Hepatic stellate cell (primary cell): ENCODE measurements at places on chromosomes 1 and 21.

DNA sequence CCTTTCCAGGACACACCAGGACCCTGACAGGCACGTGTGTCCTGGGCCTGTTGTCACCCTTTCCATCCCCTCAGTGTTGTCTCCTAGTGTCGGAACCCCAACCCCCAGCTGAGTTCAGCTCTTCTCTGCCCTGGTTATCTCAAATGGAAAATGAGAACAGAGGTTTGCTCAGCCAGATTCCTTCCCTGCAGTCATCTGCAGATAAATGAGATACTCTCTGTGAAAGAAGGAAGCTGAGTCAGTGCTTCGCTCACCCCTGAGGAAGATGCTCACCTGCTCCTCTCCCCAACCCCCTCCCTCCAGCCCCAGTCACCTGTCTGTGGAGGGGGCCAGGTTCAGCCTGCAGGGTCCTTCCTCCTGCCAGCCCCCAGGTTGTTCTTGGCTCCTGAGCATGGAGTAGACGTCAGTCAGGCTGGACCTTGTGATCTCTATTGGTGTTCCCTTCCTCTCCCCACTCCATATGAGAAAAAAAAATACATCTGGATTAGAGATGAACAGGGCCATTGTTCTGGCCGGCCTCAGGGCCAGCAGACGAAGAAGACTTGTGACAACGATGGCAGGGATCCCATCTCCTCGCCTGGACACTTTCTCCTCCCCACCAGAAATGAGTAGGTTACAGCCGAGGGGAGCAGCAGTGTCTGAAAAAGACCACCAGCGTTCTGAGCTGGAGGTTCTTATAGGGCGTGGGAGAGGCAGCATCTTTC is 20.9 kb downstream of the PHGDH start:
- no peak for DNase-seq

GRCh38 chr1:91707114-91707889 is 178.6 kb downstream of the TGFBR3 start:
- DNase-seq = no peak

GRCh38 chr1:164562947-164563520 is 4.0 kb downstream of the PBX1 start:
- no peak for DNase-seq

- no peak for DNase-seq
These were observed 288.7 kb downstream of the LMX1A start for GRCh38 chr1:165067829-165068228.

GRCh38 chr1:160621633-160622413 is 25.0 kb downstream of the SLAMF1 start:
- no peak for DNase-seq

DNA sequence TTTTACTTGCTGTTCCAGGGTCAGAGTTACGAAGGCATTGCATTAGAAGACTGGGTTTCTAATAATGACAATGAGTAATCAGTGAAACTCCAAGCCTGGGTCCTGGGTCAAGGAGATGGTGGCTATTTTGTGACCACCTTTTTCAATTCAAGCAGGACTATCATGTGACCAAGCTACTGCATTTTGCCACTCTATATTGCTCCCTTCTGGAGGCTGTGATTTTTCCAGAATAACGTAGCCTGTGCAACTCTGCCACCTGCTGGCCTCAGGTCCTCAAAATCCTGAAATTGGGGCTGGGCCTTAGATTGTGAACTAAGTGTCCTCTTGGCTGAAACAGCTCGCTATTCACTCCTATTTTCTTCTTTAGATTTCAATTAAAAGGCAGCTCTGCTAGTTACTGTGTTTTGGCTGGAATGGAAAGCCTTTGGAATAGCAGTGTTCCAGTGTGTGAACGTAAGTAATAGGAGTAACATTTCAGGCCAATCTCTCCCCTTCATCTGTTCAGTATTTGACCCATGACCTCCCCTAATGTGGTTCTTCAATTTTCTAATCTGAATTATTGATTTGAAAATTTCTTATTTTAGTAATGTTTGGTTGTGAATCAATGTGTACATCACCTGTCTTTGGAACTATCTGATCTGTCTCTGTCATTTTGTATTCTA is 52.9 kb upstream of the CD46 start:
- no peak for DNase-seq

DNA sequence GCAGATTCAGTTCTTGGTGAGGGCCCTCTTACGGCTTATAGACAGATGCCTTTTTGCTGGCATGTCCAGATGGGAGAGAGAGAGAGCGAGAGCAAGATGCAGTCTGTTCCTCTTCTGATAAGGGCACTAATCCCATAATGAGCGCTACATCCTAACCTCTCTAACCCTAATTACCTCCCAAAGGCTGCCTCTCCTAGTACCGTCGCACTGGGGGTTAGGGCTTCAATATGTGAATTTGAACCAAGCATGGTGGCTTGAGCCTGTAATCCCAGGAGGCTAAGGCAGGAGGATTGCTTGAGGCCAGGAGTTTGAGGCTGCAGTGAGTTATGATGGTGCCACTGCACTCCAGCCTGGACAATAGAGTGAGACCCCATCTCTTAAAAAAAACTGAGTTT is 10.5 kb upstream of the SDE2 start:
- no peak for DNase-seq

DNA sequence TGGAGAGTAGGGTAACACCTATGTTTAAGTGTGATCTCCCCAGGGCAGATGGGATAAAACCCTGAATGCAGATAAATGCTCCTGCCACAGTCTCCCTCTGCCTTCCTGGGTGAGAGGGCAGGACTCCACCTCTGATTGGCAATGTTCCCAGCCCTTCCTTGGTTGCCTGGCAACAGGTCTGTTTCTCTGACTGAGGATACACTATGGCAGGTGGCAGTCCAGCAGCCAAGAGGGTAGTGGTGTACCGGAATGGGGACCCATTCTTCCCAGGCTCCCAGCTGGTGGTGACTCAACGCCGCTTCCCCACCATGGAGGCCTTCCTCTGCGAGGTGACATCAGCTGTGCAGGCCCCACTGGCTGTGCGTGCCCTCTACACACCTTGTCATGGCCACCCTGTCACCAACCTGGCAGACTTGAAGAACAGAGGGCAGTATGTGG is at the start of gene DCDC2B:
Gene DCDC2B, plus strand, starts transcription at position 199 of the 438 bp plus-strand sequence. Its CDS starts 5 bp downstream, at position 204.
- no peak for DNase-seq

DNA sequence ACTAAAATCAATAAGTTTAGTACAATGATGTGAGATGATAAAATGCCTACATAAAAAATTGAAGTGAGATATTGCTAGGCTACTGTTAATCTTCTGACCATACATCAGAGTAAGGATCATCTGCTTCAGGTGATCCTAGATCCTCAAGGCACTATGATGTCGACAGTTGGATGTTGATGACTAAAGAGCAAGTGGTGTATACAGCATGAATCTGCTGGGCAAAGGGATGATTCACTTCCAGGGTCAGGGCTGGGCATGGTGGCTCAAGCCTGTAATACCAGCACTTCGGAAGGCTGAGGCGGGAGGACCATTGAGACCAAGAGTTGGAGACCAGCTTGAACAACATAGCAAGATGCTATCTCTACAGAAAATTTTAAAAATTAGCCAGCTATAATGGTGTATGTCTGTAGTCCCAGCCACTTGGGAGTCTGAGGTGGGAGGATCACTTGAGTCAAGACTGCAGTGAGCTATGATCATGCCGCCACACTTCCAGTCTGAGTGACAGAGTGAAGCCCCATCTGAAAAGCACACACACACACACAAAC is 24.6 kb downstream of the NUF2 start:
- no peak for DNase-seq

- DNase-seq = no peak
These were observed 35.9 kb upstream of the CAMK1G start for GRCh38 chr1:209547626-209548025.

DNA sequence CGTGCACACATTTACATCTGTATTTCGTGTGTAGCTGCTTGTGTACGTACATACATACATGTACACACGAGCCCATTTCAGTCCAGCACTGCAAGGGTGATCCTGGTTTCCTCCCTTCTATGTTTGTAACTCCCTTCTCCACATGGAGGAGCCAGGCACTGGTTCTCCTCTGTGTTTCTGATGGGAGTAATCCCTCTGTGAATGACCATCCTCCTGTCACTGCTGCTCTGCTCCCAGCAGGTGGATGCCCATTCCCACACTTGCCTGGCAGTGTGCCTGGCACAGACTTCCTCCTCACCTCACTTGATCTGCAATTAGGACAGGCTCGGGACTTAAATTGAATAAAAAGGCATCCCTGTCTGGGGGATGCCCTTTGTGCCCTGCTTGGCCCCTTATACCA is 37.1 kb downstream of the TRAPPC10 start:
- DNase-seq = no peak

- DNase-seq = no peak
These were observed 23.8 kb upstream of the APP start for GRCh38 chr21:26194326-26194725.

- DNase-seq = no peak
These were observed 47.9 kb upstream of the RUNX1 start for GRCh38 chr21:35096959-35097358.

DNA sequence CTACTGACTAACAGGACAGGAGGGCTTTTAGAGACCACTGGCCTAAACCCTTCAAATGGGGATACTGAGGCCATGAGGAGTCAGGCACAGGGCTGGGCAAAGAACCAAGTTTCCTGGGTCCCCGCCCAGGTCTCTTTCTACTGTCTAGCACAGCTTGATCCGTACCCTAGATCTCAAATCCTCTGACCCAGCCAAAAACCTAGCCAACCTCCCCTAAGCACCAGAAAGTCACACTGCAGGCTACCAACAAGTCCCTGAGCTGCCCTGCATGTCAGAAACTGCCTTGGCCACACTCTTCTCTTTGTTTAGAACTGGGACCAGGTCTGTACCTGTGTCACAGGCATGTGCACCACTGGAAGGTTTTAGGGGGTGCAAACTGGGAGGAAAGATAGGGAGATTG is 33.6 kb downstream of the AHDC1 start:
- DNase-seq = no peak

DNA sequence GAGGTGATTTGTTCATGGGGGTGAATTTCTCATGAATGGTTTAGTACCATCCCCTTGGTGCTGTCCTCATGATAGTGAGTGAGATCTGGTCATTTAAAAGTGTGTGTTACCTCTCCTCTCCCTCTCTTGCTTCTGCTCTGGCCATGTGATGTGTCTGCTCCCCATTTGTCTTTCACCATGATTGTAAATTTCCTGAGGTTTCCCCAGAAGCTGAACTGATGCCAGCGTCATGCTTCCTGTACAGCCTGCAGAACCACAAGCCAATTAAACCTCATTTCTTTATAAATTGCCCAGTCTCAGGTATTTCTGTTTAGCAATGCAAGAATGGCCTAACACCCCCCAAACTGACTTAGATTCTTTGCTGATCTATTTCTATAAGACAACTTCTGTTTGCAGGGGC is 249.4 kb upstream of the B3GALT2 start:
- no peak for DNase-seq

DNA sequence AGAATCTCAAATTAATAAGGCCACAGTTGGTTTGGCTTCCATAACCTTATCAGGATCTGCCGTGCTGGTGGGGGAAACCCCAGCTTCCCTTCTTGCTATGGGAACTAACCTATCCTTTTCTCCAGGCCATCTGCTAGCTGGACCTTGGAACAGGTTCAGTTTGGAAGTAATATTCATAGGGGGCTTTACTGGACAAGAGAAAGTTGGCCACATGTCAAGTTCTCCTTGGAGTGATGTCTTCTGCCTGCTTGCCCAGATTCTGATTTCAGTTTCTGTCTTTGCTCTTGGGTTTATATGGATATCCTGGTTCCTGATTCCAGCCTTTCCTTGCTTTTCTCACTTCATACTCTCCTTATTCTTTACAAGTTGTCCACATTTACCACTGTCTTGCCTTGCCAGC is 279.6 kb downstream of the ASTN1 start:
- no peak for DNase-seq

GRCh38 chr1:230455291-230455690 is 29.2 kb upstream of the PGBD5 start:
- DNase-seq = no peak

DNA sequence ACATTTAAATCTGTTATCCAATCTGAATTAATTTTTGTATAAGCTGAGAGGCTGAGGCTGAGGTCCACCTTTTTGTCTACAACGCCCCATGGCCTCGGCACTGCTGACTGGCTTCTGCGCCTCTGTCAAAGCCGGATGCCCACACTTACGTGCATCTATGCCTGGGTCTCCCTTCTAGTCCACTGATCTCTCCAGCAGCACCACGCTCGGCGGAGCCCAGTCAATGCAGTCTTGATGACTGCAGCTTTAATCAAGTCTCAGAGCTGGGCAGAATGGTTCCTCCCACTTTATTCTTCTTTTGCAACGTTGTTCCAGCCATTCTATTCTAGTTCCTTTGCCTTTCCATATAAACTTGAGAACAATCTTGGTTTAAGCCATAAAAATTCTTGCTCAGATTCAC is 9.4 kb downstream of the PRDM15 start:
- no peak for DNase-seq

- no peak for DNase-seq
These were observed 48.3 kb upstream of the POFUT2 start for GRCh38 chr21:45335761-45336534.

DNA sequence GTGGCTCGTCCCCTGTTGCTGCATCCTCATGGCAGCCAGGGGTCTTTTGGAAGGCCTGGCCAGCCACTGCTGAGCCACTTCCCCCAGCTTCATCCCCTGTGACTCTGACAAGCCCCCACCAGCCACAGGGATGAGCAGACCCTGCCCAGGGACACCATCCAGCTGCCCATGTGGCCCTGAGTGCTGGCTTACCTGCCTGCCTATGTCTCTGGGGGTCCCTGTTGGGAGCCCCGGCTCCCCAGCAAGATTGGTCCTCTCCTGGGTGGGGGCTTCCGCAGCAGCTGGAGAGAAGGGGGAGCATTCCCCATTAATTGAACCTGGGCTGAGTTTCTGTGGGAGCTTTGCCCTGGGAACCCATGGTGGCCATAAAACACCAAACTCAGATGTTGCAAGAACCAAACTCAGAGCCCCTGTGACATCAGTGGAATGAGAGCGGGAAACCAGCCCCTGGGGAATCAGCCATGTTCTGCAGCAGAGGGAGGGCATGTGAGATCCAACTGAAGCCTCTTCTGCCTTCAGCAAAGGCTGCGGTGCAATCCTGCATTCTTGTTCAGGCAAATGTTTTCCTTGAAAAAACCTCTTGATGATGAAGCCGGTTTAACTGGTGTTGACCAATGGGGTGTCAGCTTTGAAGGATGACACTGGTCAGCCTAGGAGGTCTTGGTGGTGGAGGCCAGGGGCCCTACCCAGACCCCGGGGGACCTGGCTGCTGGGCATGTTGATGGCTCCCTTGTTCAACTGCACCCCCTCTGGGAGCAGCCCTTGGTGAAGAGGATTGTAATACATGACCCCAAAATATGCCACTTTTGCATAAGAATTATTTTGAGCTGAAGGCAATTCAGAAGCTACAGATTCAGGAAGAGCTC is 28.3 kb upstream of the COL18A1 start:
- peak; percentile 80 for DNase-seq

GRCh38 chr1:67752306-67752705 is 67.3 kb downstream of the GADD45A start:
- no peak for DNase-seq
